ENCODE measurements at places on chromosomes 1 and 21. TPM values are rescaled to one million over a fixed set of nuclear protein-coding genes. Genes with fewer than 3 reads are reported as not detected.

GRCh38 chr1:228378873-228379460 lies 27.7 kb downstream of the TRIM11 start:
- H3K4me1 ChIP-seq = peaks cover 12% of the 10 kb centered on the region
- no peak for DNase-seq
- H3K27ac ChIP-seq = no peak overlapping the region

Gene HAPLN2
- total RNA-seq = not detected

DNA sequence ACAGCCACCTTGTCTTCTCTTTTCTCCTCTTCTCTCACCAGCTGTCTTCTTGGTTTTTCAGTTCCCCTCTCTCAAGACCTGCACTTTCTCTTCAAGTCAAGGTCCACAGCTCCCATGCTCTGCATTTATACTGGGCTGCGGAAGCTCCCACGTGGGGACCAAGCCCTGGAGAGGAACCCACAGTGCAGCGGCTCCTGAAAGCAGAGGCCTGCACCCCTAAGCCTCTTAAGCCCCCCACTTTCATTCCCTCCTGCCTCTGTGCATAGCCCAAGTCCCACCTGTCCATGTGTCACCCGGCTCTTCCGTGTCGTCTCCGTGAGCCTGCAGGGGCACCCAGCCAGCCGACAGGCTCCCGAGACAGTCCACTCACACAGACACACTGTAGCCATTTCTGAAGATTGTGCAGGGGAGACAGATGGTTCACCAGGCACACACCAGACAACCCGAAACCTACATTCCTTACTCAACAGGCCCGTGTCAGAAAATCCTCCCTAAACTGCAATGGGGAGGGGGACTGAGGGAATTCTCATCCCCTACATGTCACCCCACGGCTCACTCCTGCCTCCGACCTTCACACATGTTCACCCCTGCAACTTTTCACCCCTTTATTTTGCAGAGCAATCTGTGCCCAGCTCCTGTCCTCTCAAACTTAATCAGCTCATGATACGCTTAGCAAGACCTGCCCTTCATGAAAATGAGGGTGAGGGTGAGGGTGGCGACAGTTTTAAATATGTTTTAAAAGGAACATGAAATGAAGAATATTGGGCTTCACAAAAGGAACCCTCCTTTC lies 6.3 kb downstream of the MX2 start:
- H3K36me3 ChIP-seq = no peaks in the 10 kb centered on the region
- H3K27me3 ChIP-seq = peaks cover 24% of the 10 kb centered on the region
- no peak overlapping the region for H3K27ac ChIP-seq
- no peak for DNase-seq
- no peak overlapping the region for H3K4me3 ChIP-seq

Gene OR2T11
- not detected for total RNA-seq

GRCh38 chr1:63592536-63593302 lies 492 bp upstream of the PGM1 start:
- no peak for DNase-seq
- H3K4me3 ChIP-seq = peak overlapping the region; percentile 93
- H3K36me3 ChIP-seq = no peaks in the 10 kb centered on the region
- H3K4me1 ChIP-seq = peaks cover 15% of the 10 kb centered on the region
- H3K27me3 ChIP-seq = no peaks in the 10 kb centered on the region
